ENCODE measurements at places on chromosomes 5 and 9. TPM values are rescaled to one million over a fixed set of nuclear protein-coding genes. Genes with fewer than 3 reads are reported as not detected.

The OTP gene
- not detected for polyA plus RNA-seq

GRCh38 chr9:128495296-128495695 lies 9.2 kb upstream of the GLE1 start:
- DNase-seq: no peak

The FYB1 gene
- 0.61 TPM for polyA plus RNA-seq

- no peak for DNase-seq
Measured at GRCh38 chr9:112170968-112171367, 4.1 kb downstream of the SUSD1 start.

- no peak for DNase-seq
Measured at GRCh38 chr5:149801307-149801990, 71.3 kb downstream of the PPARGC1B start.

The TMEM141 gene
- 107 TPM for polyA plus RNA-seq

DNA sequence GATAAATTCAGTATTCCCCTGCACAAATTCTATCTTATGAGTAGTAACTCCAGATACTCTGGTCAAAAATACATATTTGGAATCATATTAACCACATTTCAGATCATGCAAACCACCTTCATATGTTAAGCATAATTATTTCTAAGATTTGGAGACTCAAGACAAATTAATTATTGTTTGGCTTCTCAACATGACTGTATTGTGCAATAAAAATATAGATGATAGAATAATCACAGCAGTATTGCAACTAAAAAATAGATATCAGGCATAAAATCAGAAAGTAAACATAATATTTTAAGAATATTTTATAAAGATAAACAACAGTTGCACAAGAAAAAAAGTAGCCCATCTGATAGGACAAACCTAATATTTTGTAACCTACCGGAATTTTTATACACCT lies 1767.6 kb upstream of the NUDT12 start:
- no peak for DNase-seq

DNA sequence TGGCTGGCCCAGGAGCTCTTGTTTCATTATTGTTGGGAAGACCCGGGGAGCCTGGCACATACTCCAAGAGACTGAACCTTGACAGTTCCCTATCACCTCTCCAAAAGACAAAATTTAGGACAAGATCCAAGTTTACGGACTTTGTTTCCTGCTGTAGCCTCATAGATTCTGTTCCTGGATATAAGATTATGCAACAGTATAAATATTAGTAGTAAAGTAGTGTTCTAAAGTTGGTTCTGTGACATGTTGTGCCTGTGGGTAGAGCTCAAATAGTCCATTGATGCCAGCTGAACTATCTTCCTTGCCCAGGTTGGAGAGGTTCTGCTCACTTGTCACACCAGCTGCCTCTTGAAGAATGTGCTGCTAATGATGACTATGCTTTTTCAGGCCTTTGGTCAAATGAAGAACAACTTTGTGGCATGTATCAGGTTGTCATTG lies 430.2 kb downstream of the DMAC1 start:
- no peak for DNase-seq

The PCDHA11 gene
- polyA plus RNA-seq: not detected

- no peak for DNase-seq
Measured at GRCh38 chr9:125254231-125254630, 7.4 kb upstream of the GAPVD1 start.

DNA sequence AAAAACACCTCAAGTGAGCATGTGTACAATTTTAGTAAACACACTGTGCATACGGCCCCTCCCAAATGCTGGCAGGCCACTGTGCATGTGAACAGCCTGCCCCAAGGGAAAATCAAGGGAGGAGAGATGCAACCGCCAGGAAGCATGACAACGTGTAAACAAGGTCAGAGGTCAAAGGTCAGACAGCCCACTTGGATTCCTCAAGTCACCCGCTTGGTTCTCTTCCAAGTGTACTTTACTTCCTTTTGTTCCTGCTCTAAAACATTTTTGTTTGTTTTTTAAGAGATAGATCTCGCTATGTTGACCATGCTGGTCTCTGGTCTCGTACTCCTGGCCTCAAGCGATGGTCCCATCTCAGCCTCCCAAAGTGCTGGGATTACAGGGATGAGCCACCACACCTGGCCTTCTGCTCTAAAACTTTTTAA lies 126.7 kb upstream of the SHB start:
- DNase-seq: no peak

GRCh38 chr5:80937584-80938356 lies 22.4 kb upstream of the RASGRF2 start:
- no peak for DNase-seq
